ENCODE measurements at places on chromosomes 13 and 19.

DNA sequence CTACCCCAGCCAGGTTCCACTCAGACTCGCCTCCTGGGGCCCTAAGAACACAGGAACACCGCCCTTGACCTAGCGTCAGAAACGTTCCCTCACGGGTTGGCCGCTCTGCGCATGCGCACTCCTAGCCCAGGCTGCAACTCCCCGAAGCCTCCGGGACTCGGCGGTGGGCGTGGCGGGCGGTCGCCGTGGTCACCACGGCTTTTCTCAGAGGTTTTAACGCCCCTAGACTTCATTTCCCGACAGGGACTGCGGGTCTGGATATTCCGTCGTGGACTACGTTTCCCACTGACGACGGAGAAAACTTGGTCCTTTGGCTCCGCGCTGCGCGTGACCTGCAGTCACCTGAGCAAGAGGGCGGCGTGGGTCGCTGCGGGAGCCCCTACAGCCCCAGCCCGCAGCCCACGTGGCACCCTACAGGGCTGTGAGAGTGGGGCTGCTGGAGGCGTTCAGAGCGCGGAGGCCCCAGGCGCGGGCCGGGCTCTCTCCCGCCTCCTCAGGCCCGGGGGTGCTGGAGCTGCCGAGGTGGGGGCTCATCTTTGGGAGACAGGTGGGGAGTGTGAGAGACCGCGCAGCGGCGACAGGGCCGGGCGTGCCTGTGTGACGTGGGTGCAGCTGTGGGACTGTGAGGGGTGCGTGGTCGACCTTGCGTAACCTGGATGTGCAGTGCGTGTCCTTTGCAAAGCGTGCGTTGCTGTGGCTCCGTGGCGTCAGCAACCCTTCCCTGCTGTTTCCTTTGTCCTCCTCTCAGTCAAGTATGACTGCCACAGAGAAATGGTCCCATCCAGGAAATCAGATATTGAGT is 38.0 kb upstream of the ZNF573 start:
- DNase-seq = peak; percentile 5

DNA sequence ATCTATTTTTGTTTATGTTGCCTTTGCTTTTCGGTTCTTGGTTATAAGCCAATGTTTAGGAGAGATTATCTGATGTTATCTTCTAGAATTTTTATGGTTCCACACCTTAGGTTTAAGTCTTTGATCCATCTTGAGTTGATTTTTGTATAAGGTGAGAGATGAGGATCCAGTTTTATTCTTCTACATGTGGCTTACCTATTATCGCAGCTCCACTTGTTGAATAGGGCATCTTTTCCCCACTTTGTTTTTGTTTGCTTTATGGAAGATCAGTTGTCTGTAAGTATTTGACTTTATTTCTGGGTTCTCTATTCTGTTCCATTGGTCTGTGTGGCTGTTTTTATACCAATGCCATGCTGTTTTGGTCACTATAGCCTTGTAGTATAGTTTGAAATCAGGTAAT is 927.0 kb downstream of the UQCRFS1 start:
- no peak for DNase-seq

DNA sequence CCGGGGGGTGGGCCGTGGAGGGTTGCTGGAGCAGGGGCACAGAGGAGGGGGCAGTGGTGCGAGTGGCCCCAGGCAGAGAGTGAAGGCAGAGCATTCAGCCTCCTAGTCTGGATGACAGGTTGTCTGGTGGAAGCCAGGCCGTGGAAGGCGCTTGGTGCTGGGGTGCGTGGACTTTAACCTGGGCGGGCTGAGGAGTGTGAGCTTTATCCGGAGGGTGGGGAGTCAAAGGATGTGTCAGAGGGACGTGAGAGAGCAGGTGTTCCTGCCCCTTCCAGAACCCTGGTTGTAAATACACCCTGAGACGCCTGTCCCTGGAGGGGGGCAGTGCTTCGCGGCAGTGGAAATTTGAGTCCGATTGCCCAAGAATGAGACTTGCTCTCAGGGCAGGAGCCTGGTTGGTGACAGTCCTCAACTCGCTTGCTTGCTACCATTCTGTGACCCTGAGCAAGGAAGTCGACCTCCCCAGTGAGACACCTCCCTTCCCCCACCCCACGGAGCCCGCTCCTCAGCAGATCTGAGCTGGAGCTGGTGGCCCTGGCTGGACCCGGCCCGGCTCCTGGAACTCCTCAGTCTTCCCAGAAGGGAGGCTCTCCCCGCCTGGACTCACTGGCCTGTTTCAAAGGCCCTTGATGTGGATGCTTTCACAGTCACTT is 2.3 kb downstream of the SPPL2B start:
- DNase-seq = no peak

DNA sequence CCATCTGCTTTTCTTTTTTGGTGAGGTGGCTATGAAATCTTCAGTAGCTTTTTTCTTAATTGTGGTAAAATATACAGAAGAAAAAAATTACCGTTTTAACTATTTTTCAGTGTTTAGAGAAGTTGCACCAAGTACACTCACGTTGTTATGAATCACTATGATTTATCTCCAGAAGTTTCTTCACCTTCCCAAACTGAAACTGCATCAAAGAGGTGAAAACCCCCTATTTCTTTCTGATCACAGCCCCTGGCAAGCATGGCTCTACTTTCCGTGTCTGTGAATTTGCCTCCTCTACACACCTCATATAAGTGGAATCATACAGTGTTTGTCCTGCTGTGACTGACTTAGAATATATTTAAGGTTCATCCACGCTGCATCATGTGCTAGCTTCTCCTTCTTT is 15.6 kb upstream of the SIGLEC10 start:
- no peak for DNase-seq

- DNase-seq = no peak
Measured at GRCh38 chr19:45156011-45156630, 4.7 kb downstream of the NKPD1 start.

DNA sequence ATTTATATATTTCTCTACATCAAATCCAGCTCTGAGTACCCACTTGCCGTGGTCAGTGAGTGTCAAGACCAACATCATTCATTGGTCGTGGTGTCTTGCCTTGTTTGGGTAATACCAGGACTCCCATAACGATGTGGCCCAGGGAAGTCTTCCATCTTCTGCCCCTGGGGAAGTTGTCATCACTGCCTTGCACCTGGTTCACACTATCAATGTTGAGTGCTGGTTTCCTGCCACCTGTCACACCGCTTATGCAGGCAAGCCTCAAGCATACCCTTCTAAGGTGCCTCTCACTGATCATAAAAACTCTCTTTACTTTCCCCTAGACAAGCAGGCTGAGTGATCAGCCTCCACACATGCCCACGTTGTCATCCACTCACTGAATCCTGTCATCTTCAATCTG is 382.4 kb downstream of the KCTD12 start:
- no peak for DNase-seq

DNA sequence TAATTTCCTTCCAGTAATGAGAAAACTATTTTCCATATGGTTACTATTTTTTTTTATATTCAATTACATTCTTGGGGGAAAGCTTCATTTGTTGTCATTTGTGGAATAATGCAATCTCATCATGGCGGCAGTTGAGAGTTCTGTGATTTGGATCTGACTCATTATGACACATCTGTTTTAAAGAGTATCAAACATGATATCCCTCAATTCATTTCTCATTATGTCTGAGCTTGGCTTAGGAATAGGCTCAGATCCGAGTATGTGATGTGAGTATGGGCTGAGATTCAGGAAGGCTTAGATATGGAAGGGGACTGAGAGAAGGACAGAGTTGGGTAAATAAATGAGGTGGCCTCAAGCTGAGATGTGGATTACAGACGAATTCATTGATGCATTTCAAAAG is 64.4 kb downstream of the POSTN start:
- DNase-seq = no peak

DNA sequence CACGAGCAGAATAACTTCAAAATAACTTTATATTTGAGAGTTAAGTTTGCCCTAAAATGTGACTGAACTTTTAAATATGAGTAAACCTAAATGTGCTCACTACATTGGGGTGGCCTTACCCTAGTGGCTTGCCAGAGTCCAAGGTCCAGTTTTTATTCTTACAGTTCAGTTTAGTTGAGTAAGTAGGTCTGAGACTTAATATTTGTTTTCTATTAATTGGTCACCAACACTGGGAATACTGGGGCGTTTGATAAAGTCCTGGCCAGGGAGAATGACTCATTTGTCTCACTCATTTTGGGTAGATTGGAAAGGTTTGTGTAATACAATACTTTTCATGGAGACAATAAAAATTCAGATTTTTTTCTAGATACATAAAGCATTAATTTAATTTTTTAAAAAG is 127.8 kb upstream of the SPATA13 start:
- no peak for DNase-seq

DNA sequence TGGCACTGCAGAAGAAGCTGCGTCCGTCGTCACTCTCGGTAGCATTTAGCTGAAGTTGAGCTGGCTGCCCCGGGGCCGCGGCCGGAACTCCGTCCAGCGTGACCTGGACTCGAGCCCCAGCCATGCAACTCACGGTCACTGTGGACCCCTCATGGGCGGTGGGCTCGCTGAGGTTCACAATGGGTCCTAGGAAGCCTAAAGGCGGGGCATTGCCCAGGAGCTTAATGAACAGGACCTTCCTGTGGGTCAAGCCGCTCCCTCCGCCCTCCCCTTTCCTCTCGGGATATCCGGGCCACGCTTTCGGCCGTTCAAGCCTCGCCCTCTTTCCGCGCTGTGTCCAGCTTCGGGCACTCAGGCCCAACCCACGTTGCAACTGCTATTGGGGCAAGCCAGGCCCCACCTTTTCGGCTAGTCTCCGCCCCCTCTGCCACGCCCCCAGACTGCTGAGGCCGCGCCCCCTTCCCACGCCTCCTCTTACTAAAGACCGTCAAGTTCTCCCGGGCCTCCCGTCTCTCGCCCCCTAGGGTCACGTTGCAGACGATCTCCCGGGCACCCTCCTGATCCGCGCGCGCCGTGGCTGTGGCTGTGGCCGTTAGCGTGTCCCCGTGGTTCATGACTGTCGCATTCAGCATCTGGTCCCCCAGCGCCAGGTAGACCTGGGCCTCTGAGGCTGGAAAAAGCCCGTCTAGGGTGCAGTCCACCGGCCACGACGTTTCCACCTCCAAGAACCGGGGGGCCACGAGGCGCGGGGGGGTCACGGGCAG is 1.4 kb upstream of the RAVER1 start:
- peak; percentile 20 for DNase-seq

- DNase-seq = no peak
Measured at GRCh38 chr13:56352361-56352760, 788.4 kb upstream of the PRR20A start.

DNA sequence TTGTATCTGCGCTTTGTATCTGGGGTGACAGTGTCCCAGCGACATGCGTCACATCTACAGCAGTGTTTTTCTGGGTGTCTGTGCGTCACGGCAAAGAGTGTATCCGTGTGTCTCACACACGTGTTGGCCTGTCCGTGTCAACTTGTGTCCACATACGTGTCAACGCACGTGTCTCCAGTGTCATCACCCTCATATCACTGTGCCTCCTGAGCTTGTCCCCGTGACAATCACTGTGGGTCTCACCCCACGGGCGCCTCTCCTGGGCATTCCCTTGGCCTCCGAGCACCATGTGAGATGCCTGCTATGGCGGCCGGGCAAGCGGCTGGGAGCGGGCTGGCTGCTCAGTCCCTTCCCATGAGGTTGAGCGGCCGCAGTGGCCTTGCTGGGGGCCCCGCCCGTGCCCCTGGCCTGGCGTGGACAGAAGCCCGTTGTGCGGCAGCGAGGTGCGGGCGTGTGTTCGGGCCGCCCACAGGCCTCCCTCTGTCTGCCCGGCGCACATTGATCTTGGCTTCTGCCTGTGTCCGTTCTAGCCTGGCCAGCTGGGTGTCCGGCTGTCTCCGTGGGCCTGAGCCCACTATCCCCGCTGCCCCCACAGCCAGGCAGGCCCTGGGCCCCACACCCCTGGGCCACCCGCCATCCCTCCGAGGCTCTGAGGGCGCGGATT is 6.4 kb downstream of the NFIX start:
- no peak for DNase-seq

- DNase-seq = no peak
Measured at GRCh38 chr13:65670014-65670625, 1560.0 kb downstream of the PCDH9 start.

GRCh38 chr19:7545300-7545699 is 9.8 kb downstream of the PNPLA6 start:
- DNase-seq = no peak

DNA sequence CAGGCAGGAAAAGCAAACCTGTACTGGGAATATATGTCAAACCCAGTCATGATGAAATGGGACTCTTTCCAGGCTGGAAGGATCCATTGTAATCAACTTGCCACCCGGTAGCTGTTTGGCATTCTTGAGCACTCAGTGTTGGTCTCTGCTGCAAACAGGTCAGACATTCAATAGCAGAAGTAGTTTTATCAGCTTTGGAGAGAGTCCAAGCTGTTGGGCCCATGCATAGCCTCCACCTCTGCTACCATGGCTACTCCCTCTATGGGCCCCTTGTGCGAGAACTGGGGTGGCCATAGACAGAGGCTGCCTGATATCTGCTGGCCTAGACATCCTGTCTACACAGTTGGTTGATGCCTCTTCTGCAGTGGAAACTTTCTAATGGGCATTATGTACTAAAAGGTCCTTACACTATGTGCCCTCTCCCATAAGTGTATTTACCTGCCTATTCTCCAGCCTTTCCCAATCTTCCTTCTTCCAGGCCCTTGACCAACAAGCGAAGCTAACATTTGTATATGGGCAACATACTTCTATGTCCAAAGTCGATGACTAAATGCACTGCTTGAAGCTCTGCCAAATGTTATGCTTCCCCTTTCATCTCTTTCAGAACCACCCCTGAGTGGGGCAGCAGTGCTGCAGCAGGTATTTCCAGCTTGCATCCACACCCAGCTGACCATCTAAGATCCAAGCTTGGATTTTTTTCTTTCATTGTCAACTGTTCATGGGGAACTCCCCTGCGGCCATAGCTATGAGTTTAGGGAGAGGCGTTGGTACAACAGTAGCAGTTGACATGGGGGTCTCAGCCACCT is 5.3 kb upstream of the RNF6 start:
- DNase-seq = no peak

GRCh38 chr13:100895651-100896050 is 221.1 kb upstream of the TMTC4 start:
- DNase-seq = no peak

DNA sequence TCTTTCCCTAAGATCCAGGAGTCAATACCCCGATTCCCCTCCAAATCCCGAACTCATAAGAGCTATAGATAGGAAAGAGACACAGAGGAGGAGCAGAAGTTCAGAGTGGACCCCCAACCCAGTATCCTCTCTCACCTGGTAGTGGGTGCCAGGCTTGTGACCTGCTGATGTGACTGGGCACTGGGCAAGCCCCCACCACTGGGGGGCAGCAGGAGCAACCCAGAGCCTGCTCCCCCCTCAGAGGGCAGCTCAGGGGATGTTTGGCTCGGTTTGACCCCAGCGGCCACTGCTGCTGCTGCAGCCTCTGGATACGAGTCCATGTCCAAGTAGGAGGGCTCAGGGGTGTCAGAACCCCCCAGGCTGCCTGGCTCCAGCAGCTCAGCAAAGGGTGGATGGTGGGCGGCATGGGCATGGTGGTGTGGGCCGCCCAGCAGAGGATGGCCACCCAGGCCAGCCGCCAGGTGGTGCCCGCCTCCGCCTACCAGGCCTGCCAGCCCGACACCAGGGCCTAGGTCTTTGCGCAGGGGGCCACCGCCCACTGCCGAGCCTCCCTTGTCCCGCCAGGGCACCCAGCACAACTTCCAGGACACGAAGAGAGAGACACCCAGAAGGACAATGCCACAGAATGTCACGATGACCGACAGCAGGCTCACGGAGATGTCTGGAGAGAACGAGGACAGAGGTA is 7.4 kb downstream of the SYT3 start:
- DNase-seq = no peak
